ENCODE measurements at places on chromosomes 2 and 18.

GRCh38 chr2:1780693-1781092 is 36.4 kb upstream of the PXDN start:
- no peak for DNase-seq

- no peak for DNase-seq
Observed at GRCh38 chr2:237688081-237688480, 60.7 kb downstream of the LRRFIP1 start.

DNA sequence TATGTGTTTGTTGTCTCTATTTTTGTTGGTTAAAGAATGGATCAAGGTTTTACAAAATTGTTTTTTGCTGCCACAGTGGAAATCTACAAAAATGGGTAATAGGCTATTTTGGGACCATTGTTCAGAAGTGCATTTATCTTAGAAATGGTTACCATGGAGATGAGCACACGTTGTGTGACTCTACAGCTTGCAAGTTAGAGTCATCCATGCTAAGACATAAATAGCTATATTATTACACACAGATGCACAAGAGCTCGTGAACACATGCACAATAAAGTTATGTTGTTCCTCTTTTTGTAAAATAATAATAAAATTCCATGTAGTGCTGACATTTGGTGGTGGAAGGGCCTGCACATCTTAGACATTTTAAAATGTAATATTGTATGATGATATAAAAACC is 15.5 kb upstream of the DUSP19 start:
- no peak for DNase-seq

GRCh38 chr2:139067072-139067471 is 286.9 kb upstream of the NXPH2 start:
- DNase-seq: no peak

DNA sequence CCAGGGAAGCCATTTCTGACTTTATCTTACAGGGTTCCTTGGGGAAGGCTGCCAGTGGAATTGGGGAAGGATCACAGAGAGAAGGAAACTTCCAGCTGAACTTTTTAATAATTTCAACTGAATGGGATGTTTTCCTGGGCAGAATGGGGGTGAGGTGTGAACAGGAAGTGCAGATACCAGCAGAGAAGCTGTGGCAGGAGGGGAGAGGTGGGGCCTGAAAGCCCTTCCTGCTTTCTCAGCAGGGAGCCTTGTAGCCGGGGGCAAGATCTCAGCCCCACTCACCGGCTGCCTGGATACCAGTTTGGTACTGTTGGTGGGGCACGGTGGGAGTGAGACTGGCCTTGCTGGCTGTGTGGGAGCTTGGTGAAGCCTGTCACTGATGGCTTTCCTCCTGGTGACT is 170.5 kb downstream of the ZBTB7C start:
- DNase-seq: no peak

GRCh38 chr18:23523429-23524212 is 20.3 kb downstream of the RMC1 start:
- DNase-seq: no peak

DNA sequence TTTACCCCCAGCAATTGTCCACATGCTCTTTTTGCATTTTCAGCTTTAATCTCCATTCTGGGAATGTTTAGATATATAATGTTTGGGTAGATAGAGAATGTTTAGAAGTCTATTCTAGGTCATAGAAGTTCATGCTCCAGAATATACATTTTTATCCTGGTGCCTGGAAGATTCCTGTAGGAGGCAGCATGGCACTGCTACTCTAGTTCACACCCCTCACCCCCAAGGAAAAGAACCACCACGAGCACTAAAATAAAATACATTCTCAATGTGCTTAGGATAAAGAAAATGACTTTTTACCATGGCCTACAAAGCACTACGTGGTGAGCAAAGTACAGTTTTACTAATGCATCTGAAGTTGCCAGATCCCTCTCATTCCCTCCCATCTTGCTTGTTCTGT is 53.8 kb downstream of the MYO1B start:
- DNase-seq: no peak

GRCh38 chr2:53867169-53867568 is 7.4 kb upstream of the GPR75 start:
- no peak for DNase-seq

DNA sequence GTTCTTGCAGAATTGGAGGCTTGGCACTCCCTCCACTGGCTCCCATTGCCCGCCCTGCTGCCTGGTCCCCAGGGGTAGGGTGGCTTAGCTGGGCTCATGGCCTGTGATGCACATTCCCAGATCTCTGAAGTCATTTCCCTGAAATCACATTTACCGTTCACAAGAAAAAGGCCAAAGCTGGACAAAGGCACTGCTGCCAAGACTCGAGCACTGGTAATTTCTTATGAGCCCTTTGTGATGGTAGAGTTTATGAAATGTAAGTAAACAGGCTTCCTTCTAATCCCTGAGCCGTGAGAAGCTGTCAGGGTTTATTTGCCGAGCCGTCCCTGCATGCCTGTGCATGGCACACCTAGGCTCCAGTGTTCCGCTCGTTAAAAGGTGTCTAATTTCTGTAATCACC is 247.2 kb upstream of the EPAS1 start:
- no peak for DNase-seq

DNA sequence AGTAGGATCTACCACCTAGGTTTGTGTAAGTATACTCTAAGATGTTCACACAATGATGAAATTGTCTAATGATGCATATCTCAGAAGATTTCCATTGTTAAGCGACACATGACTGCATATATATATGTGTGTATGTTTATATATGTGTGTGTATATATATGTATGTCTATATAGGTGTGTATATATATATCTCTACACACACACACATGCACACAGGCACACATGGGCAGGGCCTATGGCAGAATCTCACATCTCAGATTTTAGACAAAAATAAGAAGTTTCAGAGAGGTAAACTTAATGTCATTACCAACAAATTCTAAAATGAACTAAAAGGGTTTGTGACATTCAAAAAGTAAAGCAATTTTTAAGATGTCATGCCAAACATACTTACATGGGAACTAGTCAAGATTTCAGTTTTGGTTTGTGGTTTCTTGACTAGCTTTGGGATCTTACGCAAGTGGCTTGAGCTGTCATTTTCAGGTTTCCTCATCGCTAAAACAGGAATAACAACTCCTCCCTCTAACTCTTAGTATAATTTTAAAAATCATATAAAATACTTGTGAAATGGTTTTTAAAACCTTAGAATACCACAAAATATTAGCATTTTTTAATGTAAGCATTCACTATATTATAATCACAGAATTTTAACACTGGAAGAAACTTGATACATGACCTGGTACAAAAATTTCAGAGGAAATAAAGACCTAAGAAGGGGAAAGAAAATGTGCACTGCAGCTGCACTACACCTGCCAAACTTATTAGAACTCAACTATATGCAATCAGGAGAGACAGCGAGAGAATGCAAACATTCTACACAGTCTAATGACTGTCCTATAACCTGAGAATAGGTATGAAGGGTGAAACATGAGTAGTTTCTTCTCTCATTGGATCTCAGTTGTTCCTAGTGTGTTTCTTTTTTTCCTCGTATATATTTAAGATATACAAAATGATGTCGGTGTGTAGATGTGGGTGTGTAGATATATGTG is 75.7 kb downstream of the TTC21B start:
- no peak for DNase-seq
